ENCODE measurements at places on chromosomes 1 and 21.

DNA sequence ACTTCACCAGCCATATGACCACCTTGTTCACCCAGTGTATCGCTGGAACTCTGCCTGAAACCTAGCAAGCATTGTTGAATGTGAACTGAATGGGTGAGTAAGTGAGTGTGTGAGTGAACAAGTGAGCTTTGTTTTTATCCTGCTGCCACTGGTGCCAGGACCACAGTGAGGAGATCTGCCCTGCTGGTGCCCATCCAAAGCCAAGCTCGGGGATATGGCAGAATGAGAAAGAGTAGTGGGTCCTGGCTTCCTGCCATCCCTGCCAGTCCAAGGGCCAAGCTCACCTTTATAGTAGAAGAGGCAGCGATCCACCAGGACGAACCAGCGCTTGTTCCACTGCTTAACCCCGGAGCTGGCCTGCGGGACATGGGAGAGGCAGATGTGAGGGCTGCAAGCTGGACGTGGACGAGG is 53.4 kb upstream of the GOLT1A start:
- H3K4me3 ChIP-seq, result no peak overlapping the region
- H3K27ac ChIP-seq, result no peak overlapping the region
- no peaks in the 10 kb centered on the region for H3K27me3 ChIP-seq

GRCh38 chr1:31418626-31419323 is 5.8 kb downstream of the SERINC2 start:
- peaks cover under 1% of the 10 kb centered on the region for H3K36me3 ChIP-seq
- peaks cover 6% of the 10 kb centered on the region for H3K4me1 ChIP-seq

DNA sequence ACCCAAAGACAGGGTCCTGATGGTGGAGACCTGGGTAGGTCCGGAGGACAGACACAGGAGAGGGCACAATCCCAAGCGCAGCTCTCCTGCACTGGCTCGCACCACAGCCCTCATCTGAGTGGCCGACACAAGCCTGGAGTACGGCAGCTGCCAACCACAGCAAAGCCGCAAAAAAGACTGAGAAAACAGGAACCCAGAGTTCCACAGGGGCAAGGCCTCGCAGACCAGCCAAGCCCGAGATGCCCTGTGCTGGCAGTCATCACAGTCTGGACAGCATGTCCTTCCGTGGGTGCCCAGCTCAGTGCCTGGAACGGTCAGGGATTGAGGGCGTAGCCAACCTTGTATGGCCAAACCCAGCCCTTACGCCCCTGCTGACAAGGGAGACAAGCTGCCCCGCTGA is 11.4 kb downstream of the ZBTB48 start:
- peak overlapping the region; percentile 41 for H3K27ac ChIP-seq
- H3K4me1 ChIP-seq, result peaks cover 39% of the 10 kb centered on the region
- peak overlapping the region; percentile 61 for H3K4me3 ChIP-seq
- peaks cover 2% of the 10 kb centered on the region for H3K36me3 ChIP-seq

- peak overlapping the region; percentile 85 for H3K4me3 ChIP-seq
- peak overlapping the region; percentile 98 for H3K27ac ChIP-seq
- H3K4me1 ChIP-seq, result peaks cover 45% of the 10 kb centered on the region
- H3K27me3 ChIP-seq, result no peaks in the 10 kb centered on the region
- DNase-seq, result peak; percentile 98
- H3K36me3 ChIP-seq, result no peaks in the 10 kb centered on the region
These were observed 14.8 kb upstream of the BTG2 start for GRCh38 chr1:203290261-203291089.

DNA sequence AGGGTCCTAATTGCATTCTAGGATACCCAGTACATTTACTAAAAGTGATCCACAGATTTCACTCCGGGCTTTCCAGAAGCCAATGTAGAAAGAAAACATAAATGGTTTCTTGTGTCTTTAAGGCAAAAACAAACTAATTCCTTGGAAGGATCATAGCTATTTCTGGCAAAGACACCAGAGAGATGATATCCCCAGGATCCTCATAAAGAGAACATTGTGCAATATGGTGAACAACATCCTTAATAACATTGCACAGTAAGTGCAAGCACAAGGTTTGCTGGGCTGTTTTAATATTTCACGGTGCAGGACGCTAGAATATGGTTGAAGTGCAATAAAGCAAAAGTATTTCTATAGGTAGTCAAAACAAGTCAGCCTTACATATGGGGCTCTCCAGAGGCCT is 83.0 kb downstream of the NTPCR start:
- H3K36me3 ChIP-seq, result peaks cover 8% of the 10 kb centered on the region
- no peaks in the 10 kb centered on the region for H3K4me1 ChIP-seq
- no peak overlapping the region for H3K4me3 ChIP-seq
- no peak for DNase-seq
- H3K27me3 ChIP-seq, result no peaks in the 10 kb centered on the region

DNA sequence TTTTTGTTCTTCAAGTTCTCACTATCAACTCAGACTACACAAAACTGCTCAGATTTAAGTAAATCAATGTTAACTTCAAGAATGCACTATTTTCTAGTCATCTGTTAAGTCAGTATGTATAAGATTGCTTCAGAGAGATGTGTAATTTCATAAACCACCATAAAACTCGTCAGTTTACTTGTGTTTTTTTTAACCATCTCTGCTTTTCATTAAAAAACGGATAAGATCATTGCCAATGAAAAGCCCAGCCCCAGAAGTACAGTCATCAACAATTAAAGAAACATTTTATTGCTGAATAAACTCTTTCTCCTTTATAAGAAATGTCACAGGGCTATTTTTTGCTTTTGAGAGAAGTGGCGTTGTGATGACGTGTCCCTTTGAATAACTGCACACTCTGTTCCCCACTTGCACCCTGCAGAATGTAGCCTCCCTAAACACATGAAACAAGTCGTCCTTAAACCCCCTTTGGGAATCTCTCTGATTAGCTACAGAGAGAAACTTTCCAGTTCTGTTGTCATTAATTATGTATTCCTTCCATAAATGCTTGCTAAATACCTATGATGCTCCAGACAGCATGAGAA is 202.7 kb upstream of the FOXD3 start:
- H3K4me1 ChIP-seq, result no peaks in the 10 kb centered on the region
- H3K4me3 ChIP-seq, result no peak overlapping the region

- DNase-seq, result no peak
- peaks cover 5% of the 10 kb centered on the region for H3K27me3 ChIP-seq
- H3K27ac ChIP-seq, result no peak overlapping the region
- H3K36me3 ChIP-seq, result no peaks in the 10 kb centered on the region
- H3K4me1 ChIP-seq, result peaks cover 10% of the 10 kb centered on the region
- no peak overlapping the region for H3K4me3 ChIP-seq
These were observed 16.6 kb upstream of the LGALS8 start for GRCh38 chr1:236507022-236507700.

- DNase-seq, result no peak
- no peak overlapping the region for H3K4me3 ChIP-seq
- no peak overlapping the region for H3K27ac ChIP-seq
- no peaks in the 10 kb centered on the region for H3K4me1 ChIP-seq
These were observed 42.7 kb upstream of the RGS2 start for GRCh38 chr1:192766009-192766625.

GRCh38 chr1:112263042-112263441 is 133.0 kb upstream of the CTTNBP2NL start:
- H3K27ac ChIP-seq, result no peak overlapping the region
- no peak overlapping the region for H3K4me3 ChIP-seq
- H3K36me3 ChIP-seq, result no peaks in the 10 kb centered on the region

- H3K27me3 ChIP-seq, result no peaks in the 10 kb centered on the region
- no peak for DNase-seq
- H3K27ac ChIP-seq, result no peak overlapping the region
- peaks cover 27% of the 10 kb centered on the region for H3K36me3 ChIP-seq
These were observed 24.1 kb upstream of the A3GALT2 start for GRCh38 chr1:33344896-33345560.

DNA sequence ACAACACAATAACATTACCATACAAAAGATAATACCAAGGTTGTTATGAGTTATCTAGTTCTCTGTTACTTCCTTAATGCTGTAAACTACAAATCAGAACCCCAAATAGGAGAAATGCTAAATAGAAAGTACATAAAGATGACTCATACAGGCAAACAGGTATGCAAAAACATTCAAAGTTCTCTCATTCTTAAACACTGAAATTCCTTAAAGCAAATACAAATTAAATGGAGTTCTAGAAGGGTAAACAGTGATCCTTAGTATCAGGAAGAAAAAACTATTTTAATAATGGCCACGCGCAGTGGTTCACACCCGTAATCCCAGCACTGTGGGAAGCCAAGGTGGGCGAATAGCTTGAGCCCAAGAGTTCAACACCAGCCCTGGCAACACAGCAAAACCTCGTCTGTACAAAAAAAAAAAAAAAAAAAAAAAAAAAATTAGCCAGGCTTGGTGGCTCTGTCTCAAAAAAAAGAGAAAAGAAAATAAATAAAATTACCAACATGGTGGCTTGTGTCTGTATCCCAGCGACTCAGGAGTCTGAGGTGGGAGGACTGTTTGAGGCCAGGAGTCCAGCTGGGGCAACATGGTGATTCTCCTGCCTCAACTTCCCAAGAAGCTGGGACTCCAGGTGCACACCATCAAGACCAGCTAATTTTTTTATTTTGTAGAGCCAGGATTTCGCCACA is 17.5 kb downstream of the FBXO42 start:
- H3K27ac ChIP-seq, result no peak overlapping the region
- no peaks in the 10 kb centered on the region for H3K27me3 ChIP-seq
- H3K4me3 ChIP-seq, result no peak overlapping the region
- no peak for DNase-seq

- DNase-seq, result no peak
- no peaks in the 10 kb centered on the region for H3K4me1 ChIP-seq
- H3K27ac ChIP-seq, result no peak overlapping the region
- H3K4me3 ChIP-seq, result no peak overlapping the region
- peaks cover 3% of the 10 kb centered on the region for H3K36me3 ChIP-seq
These were observed 117.1 kb downstream of the NRIP1 start for GRCh38 chr21:14947613-14948160.

- H3K4me1 ChIP-seq, result peaks cover 16% of the 10 kb centered on the region
- H3K27ac ChIP-seq, result no peak overlapping the region
- H3K36me3 ChIP-seq, result no peaks in the 10 kb centered on the region
- no peak overlapping the region for H3K4me3 ChIP-seq
- DNase-seq, result no peak
- no peaks in the 10 kb centered on the region for H3K27me3 ChIP-seq
These were observed 42.7 kb downstream of the POU2F1 start for GRCh38 chr1:167263344-167263743.
